Activated B cell treated with CpG ODN at 0.5 μM for 24 hours (primary cell): ENCODE measurements at places on chromosomes 13 and 19. TPM values are rescaled to one million over a fixed set of nuclear protein-coding genes. Genes with fewer than 3 reads are reported as not detected.

TEX26 gene
- total RNA-seq = not detected in 2 replicates

ATP4A gene
- not detected in 2 replicates for total RNA-seq

ZNF415 gene
- 2.7 and 5.8 TPM in 2 replicates for total RNA-seq

RNF17 gene
- not detected in 2 replicates for total RNA-seq

PSG11 gene
- total RNA-seq = not detected in 2 replicates

DNA sequence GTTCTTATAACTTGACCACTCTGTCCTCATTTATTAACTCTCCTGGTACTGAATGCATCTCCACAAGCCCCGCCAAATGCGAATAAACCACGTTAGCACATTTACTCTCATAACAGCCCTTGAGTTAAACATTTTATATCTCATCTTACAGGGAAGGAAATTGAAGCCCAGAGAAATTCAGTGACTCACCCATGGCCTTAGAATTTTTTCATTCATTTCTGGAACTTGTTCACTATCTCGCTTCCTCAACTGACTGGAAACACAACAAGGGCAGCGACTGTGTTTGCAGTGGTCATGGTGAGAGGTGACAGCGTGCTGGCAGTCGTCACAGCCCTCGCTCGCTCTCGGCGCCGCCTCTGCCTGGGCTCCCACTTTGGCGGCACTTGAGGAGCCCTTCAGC, 39.5 kb downstream of the SERP2 start:
- no peak overlapping the region for H3K27ac ChIP-seq
- no peak for DNase-seq
- no peaks in the 10 kb centered on the region for H3K36me3 ChIP-seq
- no peak overlapping the region for H3K4me3 ChIP-seq
- peaks cover 2% of the 10 kb centered on the region for H3K27me3 ChIP-seq
- H3K4me1 ChIP-seq = peaks cover 7% of the 10 kb centered on the region

GRCh38 chr13:27372896-27373295, 51.5 kb upstream of the GTF3A start:
- no peak overlapping the region for H3K4me3 ChIP-seq
- DNase-seq = no peak
- H3K36me3 ChIP-seq = no peaks in the 10 kb centered on the region
- H3K27ac ChIP-seq = no peak overlapping the region
- H3K4me1 ChIP-seq = peaks cover 2% of the 10 kb centered on the region
- peaks cover 26% of the 10 kb centered on the region for H3K27me3 ChIP-seq

- no peak overlapping the region for H3K4me3 ChIP-seq
- no peak overlapping the region for H3K27ac ChIP-seq
- H3K27me3 ChIP-seq = peaks cover 29% of the 10 kb centered on the region
- peaks cover 3% of the 10 kb centered on the region for H3K4me1 ChIP-seq
Observed at GRCh38 chr19:33778089-33778791, 18.4 kb upstream of the KCTD15 start.

- no peak overlapping the region for H3K4me3 ChIP-seq
- no peak overlapping the region for H3K27ac ChIP-seq
- no peaks in the 10 kb centered on the region for H3K27me3 ChIP-seq
Observed at GRCh38 chr19:55669418-55670279, 5.4 kb upstream of the EPN1 start.

GRCh38 chr19:7560255-7560654, 24.7 kb downstream of the PNPLA6 start:
- peaks cover 51% of the 10 kb centered on the region for H3K36me3 ChIP-seq
- H3K27me3 ChIP-seq = no peaks in the 10 kb centered on the region

- H3K27ac ChIP-seq = no peak overlapping the region
- H3K27me3 ChIP-seq = no peaks in the 10 kb centered on the region
- no peak overlapping the region for H3K4me3 ChIP-seq
- H3K36me3 ChIP-seq = no peaks in the 10 kb centered on the region
Observed at GRCh38 chr13:54705738-54706137, 1677.1 kb downstream of the OLFM4 start.

DNA sequence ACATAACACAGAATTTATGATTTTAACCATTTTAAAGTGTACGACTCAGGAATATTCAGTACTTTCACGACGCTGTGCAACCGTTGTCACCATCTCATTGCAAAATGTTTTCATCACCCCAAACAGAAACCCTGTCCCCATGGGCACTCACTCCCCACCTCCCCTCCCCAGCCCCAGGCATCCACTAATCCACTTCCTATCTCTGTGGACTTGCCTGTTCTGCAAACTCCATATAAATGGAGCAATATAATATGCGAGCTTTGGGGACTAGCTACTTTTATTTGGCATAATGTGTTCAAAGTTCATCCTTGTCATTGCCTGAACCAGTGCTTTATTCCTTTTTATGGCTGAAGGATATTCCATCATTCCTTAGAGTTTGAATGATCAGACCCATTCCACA, 7.3 kb upstream of the INSR start:
- no peak overlapping the region for H3K4me3 ChIP-seq
- no peaks in the 10 kb centered on the region for H3K36me3 ChIP-seq
- no peaks in the 10 kb centered on the region for H3K4me1 ChIP-seq
- DNase-seq = no peak
- H3K27me3 ChIP-seq = peaks cover 15% of the 10 kb centered on the region
- H3K27ac ChIP-seq = no peak overlapping the region

DNA sequence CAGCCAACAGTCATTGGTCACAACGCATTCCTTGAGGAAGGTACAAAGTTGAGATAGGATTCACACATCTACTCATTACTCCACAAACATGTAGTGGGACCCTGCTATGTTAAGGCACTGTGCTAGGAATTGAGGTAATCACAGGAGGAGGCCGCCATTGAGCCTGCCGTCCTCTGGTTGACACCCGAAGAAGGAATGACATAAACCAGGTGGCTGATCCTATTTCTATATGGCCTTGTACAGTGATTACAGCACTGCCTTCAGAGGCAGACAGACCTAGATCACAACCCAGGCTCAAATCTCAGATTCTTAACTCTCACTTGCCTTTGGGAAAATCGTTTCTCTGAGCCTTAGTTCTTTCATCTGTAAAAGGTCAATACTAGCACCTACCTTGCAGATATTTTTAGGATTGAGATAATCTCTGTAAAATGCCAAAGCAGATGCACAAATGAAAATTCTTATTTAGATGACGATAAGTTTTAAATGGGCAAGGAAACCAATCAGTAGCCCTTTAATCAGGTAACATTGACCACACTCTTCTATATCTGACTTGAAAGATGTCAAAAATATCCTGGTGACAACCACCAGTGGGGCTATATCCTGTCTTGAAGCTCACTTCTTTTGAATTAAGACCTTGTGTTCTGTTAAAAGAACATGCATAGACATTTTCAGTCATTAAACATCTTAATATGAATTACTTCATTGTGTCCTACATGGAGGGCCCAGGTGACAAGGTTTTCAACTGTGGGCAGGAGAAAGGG, 251.6 kb downstream of the KCTD12 start:
- no peaks in the 10 kb centered on the region for H3K36me3 ChIP-seq
- H3K27me3 ChIP-seq = peaks cover 2% of the 10 kb centered on the region
- H3K27ac ChIP-seq = no peak overlapping the region

GRCh38 chr13:35983206-35983605, 148.0 kb downstream of the DCLK1 start:
- H3K27me3 ChIP-seq = no peaks in the 10 kb centered on the region
- no peak overlapping the region for H3K4me3 ChIP-seq
- no peaks in the 10 kb centered on the region for H3K4me1 ChIP-seq
- no peak for DNase-seq
- no peak overlapping the region for H3K27ac ChIP-seq
- no peaks in the 10 kb centered on the region for H3K36me3 ChIP-seq

DNA sequence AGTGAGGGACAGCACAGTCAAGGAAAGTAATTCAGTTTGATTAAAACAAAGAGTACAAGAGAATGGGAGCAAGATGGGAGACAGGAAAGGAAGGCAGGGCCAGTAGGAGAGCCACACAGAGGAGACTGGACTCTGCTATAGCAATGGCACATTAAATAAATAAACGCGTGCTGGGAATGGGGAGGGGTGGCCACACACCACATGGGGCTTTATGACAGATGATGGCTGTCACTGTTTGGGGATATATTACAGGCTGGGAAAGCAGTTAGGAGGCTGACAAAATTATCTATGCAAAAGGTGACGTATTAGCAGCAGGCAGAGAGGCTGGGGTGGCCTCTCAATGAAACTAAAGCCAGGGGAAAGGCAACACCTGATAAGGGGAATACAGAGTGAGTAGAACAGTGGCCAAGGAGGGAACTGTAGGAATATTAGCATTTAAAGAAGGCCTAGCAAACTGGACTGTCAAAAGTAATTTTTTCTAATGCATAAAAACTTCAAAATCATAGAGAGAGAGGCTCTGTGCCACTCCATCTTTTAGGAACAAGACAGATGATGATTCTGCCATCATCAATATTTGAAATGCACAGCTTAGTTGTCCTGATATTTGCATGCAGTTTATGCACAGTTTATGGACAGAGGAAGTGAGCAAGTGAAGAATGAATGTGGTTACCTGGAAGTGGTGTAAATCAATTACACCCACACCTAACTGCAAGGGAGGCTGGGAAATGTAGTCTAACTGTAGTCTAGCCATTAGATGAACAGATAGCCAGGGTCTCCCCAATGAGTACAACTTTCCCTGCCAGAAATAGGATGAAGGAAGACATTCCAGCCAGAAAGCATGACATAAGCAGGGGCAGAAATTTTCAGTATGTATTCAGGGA, 346.5 kb downstream of the FOXO1 start:
- no peak for DNase-seq
- no peak overlapping the region for H3K4me3 ChIP-seq
- H3K27me3 ChIP-seq = no peaks in the 10 kb centered on the region
- H3K27ac ChIP-seq = peak overlapping the region; percentile 21
- H3K4me1 ChIP-seq = peaks cover 31% of the 10 kb centered on the region

- H3K27ac ChIP-seq = no peak overlapping the region
- no peaks in the 10 kb centered on the region for H3K4me1 ChIP-seq
- no peak for DNase-seq
- H3K4me3 ChIP-seq = no peak overlapping the region
Observed at GRCh38 chr13:74715718-74716117, 581.5 kb upstream of the KLF12 start.

GRCh38 chr13:41543664-41544300, 86.4 kb downstream of the RGCC start:
- H3K4me3 ChIP-seq = no peak overlapping the region
- H3K27me3 ChIP-seq = peaks cover 4% of the 10 kb centered on the region
- no peaks in the 10 kb centered on the region for H3K4me1 ChIP-seq
- DNase-seq = no peak

DNA sequence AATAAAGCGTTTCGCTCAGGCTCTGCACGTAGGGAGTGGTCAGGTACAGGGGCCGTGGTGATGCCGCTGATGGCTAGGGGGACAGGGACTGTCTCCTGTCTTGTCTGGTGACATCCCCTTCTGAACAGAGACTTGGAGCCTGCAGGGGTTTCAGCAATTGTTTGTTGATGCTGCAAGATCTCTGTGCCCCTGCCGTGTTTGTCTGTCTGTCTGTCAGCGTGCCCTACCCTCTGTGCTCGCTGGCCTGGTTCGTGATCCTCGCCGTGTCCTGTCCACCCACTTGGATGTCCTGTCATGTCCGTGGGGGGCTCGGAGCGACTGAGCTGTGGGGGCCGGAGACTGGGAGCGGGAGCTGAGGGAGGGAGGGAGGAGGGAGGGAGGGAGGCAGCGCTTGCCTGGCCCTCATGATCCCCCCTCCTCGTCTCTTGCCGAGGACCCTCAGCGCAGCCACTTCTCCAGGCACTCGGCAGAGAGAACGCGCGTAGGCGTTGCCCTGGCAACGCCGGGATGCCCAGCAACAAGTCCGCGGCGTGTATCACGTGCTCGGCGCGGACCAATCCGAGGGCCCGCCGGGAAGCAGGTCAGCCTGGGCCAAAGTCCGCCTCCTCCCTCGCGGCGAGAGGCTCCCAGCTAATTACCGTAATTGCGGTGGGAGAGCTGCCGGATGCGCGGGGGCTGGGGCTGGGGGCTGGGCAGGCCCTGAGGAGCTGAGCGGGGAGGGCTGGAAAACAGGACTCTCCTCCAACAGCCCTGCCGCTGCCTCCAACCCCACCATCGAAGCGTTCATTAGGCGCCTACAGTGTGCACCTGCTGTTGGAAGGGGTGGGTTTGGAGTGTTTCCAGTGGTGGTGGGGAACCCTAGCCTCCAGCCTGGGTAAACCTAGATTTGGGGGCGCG, 31.9 kb upstream of the FEM1A start:
- no peak overlapping the region for H3K27ac ChIP-seq
- peaks cover 40% of the 10 kb centered on the region for H3K27me3 ChIP-seq
- peak; percentile 67 for DNase-seq
- peak overlapping the region; percentile 67 for H3K4me3 ChIP-seq
- H3K4me1 ChIP-seq = peaks cover 13% of the 10 kb centered on the region

- H3K36me3 ChIP-seq = no peaks in the 10 kb centered on the region
- DNase-seq = peak; percentile 63
- H3K4me3 ChIP-seq = no peak overlapping the region
- H3K27ac ChIP-seq = no peak overlapping the region
- H3K27me3 ChIP-seq = peaks cover 2% of the 10 kb centered on the region
- peaks cover 3% of the 10 kb centered on the region for H3K4me1 ChIP-seq
Observed at GRCh38 chr19:14505488-14506239, 9.7 kb upstream of the GIPC1 start.

- H3K27ac ChIP-seq = no peak overlapping the region
- H3K27me3 ChIP-seq = peaks cover under 1% of the 10 kb centered on the region
- no peak for DNase-seq
- H3K4me1 ChIP-seq = no peaks in the 10 kb centered on the region
- H3K4me3 ChIP-seq = no peak overlapping the region
Observed at GRCh38 chr19:39182174-39182505, 14.6 kb upstream of the NCCRP1 start.

DNA sequence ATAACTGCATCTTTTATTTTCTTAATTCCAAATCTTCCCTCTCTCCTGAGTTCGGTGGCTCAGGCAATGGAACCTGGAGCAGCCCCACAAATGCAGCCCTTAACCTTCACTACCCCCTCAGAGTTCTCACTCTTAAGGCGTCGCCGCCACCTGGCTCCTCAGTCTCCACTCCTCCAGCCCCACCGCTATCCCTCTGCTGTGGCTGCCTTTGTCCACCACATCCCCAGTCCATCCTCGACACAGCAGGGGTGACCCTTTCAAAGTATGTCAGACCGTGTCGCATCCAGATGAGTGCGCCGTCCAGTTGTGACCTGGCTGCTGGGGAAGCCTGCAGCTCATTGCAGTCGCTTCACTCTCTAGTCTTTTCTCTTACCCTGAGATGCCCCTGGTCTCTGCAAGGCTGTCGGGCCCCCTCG, 1.0 kb downstream of the SPPL2B start:
- no peaks in the 10 kb centered on the region for H3K27me3 ChIP-seq
- H3K27ac ChIP-seq = peak overlapping the region; percentile 81
- peaks cover 32% of the 10 kb centered on the region for H3K36me3 ChIP-seq
- H3K4me3 ChIP-seq = peak overlapping the region; percentile 100
- H3K4me1 ChIP-seq = peaks cover 86% of the 10 kb centered on the region
